ENCODE measurements at places on chromosomes 7 and 10.

DNA sequence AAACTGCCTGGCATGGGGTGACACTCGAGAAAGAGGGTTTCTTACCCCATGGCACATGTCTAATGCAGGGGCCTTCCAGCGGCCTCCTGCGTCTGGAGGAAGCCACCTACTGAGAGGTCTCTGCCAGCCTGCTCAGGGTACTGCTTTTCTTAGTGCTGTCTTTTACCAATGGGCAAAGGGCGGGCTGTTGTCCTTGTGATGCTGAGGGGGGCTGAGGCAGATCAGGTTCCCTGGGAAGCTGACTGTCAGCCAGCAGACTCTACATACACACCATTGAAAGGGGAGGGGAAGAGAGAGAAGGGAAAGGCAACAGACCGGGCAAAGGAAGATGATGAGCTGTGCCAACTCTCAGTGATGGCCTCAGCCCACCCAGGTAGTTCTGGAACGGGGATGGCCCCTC, 48.7 kb downstream of the COL13A1 start:
- no peak for DNase-seq

GRCh38 chr7:34672430-34672829, 14.4 kb downstream of the NPSR1 start:
- DNase-seq, result no peak

GRCh38 chr7:157208571-157209413, 70.1 kb downstream of the UBE3C start:
- DNase-seq, result no peak

DNA sequence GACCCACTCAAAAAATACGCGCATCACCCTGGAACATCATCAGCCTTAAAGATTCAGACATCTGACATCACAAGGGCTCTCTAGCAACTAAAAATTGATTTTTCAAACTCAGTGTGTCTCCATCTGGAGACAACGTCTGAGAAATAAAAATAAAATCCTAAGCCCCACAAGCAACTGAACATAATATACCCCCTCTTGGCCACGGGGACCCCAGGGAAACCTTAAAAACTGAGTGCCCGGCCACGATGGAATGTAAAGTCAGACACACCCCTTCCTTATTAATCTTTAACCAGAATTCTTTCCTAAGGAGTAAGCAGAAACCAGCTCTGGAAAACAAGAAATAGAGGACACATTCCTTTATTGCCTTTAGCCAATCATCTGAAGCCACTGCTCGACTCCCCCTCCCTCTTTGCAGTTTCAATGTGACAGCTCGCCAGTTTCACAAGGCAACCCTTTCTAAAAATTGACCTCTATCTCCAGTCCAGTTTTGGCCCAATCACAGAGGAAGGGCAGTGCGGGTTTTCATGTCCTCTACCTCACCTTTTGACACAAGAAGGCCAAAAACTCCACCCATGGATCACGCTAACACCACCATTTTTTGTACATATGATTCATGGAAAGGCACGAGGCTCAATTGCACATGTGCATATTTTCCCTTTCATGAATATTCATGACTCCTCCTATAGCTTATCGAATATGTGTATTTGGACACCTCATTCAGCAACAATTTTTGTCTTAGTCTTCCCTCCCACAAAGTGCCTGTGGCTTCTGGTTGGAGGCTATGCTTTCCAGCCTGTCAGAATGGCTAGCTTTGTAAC, 24.2 kb downstream of the IFIT3 start:
- DNase-seq, result no peak

DNA sequence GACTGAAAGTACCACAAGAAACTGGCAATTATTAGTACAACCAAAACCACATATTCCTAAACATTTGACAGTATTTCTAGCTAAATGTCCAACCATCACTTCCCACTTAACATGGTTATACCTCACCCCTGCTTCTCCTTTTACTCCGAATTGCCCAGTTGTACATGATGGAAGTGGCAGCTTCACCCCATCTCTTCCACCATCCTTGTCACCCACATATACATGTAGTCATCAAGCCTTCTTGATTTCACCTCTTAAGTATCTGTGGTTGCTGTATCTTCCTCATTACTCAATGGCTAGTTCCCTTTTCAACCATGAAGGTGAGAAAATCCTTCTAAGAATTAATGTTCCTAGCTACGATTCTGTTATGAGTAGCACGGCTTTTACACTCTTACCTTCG, 388.2 kb downstream of the CALN1 start:
- no peak for DNase-seq

GRCh38 chr10:109895095-109895818, 28.1 kb downstream of the XPNPEP1 start:
- DNase-seq, result no peak

- DNase-seq, result no peak
These were observed 54.5 kb downstream of the ELMO1 start for GRCh38 chr7:37394158-37394557.

GRCh38 chr7:16295558-16295957, 125.8 kb downstream of the CRPPA start:
- DNase-seq, result no peak

DNA sequence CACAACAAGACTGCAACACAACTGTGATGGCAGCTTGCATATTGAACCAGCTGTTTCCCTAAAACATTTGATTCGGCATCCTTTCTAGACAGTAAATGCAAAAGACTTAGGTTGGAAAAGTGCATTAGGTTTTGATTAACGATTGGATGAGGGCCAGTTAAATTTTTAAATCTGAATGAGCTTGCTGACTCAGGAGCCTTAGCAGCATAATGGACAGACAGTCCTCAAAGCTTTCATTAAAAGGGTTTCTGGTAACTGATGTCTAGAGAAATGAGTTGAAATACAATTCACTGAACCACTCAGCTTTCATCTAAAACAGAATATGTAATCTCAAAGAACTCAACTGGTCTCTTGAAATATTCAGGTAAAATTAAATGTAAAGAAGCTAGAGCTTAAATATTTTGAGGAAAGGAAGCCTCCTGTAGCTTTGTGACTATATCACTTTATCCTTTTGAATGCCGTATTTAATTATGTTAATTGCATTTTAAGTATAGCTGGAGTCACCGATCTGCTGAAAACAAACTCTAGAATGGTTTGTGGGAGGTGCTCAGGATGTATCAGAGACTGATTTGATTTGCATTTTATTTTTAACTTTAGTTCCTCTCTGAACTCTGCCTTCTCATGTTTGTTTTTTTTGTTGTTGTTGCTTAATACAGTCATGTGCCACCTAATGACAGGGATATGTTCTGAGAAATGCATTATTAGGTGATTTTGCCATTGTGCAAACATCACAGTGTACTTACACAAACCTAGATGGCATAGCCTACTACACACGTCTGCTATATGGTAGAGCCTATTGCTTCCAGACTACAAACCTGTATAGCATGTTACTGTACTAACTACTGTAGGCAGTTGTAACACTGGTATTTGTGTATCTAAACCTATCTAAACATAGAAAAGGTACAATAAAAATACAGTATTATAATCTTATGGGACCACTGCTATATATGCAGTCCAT, 29.2 kb upstream of the ATRNL1 start:
- DNase-seq, result no peak

- DNase-seq, result no peak
These were observed 855.8 kb downstream of the GATA3 start for GRCh38 chr10:8910314-8910713.

DNA sequence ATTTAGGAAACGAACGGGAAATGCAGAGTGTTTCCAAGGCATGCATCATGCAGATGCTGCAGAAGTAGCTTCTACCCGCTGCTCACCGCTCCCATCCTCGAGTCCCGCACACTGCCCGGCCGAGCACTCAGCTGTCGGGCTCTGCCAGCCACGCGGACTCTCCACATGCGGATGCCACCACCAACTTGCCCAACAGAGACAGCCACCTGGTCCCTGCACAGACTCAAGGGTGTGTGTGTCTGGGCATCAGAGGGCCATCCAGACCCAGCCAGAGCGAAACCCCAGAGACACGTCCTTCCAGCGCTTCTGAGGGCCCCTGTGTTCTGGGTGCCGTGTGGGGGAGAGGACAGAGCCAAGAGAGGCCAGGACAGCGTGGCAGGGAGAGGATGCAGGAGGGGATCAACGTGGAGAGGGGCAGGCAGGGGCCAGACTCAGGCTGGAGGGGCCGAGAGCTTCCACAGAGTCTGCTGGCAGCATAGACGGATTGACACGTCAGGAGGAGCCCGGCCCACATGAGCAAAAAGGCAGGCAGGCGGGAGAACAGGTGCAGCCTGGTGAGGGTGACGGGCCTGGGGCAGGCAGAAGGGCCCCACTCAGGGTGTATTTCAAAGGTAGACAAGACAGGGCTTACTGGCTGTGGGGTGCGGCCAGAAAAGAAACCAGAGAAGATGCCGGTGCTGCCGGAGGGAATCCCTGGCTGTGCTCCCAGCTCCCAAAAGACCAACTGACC, 18.3 kb downstream of the GPER1 start:
- no peak for DNase-seq

- no peak for DNase-seq
These were observed 324.0 kb downstream of the WDR37 start for GRCh38 chr10:1380088-1380671.

GRCh38 chr10:54843085-54843646, 42.1 kb upstream of the PCDH15 start:
- no peak for DNase-seq

DNA sequence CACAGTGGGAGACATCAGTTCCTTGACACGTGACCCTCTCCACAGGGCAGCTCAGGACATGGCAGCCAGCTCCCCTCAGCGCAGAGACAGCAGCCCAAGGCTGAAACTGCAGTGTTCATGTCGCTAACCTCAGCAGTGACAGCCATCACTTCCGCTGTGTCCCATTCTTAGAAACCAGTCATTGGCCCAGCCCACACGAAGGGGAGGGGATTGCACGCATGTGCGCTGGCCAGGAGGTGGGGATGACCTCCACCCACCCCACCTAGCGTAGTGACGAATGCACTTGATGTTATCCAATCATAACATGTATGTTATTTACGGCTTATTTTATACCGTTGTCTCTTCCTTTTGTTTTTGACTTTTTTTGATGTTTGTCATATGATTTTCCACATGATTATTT, 36.9 kb upstream of the EGFR start:
- DNase-seq, result no peak

GRCh38 chr7:156665101-156665500, 24.5 kb downstream of the RNF32 start:
- no peak for DNase-seq

GRCh38 chr7:26910221-26910620, 45.8 kb upstream of the SKAP2 start:
- no peak for DNase-seq

DNA sequence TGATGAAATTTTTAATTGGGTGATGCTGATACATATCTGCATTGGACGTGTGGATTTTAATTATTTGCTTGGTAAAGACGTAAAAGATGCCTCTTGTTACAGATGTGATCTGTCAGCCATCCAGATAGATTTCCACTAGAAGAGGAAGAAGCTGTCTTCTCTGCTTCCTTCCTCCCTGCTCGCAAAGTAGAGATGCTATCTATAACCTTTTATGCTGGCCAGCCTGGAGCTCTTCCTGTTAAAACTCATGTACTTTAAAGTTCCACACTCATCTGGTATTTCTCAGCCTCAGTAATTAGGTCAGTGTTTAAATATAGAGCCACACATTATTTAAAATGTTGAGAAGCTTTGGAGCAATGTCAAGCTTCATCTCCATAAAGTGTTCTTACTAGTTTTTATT, 51.2 kb upstream of the TMEM229A start:
- no peak for DNase-seq

DNA sequence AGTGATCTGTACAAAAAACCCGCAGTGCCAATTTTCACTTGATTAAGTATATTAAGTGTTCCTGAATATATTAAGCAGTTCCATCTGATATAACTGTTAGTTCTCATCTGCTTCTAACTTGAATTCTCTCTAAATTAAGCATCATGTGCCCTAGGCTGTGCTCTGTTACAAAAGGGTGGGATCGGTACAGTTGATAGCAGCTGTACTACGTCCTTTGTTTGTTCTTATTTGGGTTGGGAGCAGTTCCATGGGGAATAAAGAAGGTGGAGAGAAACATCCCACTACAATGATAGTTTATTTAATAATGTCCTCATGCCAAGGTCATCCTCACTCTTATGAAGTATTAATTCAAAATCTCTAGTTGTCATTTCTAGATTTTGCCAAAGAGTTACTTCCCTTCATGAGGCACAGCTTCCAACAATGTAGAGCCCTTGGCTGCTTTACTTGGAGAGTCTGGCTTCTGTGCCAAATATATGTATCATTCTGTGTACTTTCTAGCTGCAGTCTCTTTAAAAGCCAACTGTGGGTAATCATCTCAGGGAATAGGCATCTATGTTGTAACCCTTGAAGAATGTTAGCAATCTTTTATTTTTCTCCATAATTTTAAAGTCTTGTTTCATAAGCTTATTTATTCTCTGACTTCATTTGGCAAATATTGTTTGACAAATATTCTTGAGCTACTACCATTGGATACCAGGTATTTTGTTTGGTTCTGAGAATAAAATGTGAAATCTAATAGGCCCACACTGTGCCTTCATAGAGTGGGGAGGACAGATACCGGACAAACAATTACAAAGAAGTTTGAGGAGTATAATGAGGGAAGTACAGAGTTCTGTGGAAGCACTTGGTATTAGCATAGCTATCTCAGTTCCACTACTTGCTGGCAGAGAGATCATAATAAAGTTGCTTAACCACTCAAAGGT, 22.4 kb upstream of the AHR start:
- no peak for DNase-seq

GRCh38 chr10:24513155-24513554, 210.5 kb downstream of the ARHGAP21 start:
- no peak for DNase-seq

DNA sequence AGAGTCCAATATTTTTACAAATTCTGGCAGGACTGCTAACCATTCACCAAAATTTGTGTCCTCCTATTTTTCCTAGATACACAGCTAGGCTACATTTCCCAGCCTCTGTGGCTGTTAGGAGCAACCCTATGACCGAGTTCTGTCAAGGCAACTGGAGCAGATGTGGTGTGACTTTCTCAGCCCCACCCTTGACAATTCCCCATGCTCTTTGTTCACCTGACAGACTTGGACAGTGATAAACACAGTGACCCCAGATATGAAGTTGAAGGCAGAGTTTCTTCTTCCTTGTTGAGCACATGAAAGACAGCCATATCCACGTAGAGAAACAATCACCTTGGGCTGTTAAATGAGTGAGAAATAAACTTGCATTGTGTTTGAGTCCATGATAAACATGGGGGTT, 1162.1 kb downstream of the SORCS3 start:
- no peak for DNase-seq

DNA sequence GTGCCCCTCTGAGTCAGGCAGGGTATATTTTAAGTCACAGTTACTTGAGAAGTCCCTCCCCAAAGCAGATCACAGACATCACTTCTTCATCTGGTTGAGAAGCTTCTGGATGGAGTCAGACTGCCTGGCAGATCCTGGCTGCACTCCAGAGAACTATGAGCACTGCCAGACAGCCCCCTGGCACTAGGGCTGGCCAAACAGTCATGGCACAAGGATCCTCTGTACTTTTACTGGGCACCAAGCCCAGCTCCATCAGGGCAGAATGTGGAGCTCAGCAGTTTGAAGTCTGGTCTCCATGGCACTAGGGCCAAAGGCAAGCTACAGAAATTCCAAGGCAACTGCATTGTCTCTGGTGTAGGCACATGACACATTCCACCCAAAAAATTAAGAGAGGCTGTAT, 162.1 kb downstream of the NRG3 start:
- DNase-seq, result no peak

- DNase-seq, result no peak
These were observed 25.2 kb downstream of the PALD1 start for GRCh38 chr10:70503776-70504175.
